ENCODE measurements at places on chromosomes 7 and 10.

DNA sequence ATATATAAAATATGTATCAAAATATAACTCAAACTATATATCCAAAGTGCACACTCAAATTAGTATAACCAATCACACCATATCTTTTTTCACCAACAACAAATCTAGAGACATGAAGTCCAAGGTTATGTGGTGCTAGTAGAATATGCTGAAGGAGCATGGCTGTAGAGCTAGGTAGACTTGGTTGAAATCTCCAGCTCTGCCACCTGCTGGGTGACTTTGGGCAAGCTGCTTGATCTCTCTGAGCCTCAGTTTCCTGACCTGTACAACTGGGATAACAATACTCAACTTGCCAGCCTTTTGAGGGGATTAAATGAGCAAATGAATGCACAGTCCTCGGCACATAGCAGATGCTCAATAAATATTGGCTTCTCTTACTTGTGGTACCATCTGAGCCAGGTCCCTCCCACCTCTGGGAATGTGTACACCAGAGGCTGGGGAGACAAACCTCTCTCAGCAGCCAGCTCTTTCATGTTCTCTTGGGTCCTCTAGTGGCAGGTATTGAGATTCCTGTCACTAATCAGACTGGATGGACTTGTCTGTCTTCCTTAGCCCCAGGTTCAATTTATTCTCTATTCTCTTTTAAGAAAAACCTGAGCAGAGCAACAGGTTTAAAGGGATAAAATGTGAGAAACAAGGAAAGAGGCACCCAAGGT is 94.3 kb upstream of the PDE1C start:
- DNase-seq: peak; percentile 83

DNA sequence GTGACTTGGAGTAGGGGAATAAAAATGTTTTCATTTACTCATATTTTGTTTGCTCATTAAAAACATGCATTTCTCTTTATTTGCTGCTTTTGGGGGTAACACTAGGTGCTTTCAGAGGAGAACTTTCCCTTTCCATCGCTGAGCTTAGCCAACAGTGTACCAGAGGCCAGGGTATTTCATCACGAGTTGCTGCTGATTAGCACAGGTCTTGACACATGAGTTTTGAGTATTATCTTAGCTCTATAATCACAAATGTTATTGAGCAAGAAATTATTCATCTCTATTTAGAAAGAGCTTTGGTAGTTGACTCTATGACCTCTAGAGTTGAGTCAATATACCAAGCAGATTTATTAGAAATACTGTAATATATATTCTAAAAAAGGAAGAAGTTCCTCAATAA is 375.9 kb downstream of the NXPH1 start:
- no peak for DNase-seq

DNA sequence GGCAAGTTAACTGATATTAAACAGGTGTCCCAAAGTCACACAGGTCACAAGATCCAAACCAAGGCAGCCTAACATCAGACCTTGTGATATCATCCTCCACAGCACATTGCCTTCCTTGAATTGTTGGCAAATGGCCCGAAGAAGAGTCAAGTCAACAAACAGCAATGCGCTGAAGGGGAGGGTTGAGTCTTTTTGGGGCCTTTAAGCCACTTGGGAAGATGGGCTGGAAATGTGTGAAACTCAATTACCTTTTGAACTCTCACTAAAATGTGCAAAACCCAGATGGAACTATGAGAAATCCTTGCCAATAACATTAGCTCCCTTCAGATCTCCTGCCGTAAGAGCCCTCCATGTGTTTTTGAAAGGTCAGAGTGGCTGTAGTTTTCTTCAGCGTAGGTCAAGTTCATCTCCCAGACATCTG is 47.9 kb upstream of the STK17A start:
- peak; percentile 45 for DNase-seq

- DNase-seq: no peak
Measured at GRCh38 chr7:86790383-86790782, 146.7 kb downstream of the GRM3 start.

DNA sequence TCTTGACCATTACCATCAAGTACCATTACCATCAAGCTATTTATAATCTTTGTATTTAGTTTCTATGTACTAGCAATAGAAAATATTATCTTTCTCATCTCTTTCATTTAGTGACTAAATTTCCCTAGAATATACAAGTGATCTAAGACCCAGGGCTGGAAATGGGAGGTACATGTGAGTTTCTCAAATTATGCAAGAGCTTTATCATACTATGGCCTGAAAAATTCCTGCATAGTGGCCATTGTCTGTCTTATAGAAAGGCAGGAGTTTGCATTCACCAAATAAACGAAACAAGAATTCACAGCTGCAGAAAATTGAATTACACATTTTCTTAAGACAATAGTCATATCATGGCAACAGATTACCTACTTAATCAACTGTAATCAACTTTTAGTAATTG is 50.7 kb upstream of the HDAC9 start:
- no peak for DNase-seq

DNA sequence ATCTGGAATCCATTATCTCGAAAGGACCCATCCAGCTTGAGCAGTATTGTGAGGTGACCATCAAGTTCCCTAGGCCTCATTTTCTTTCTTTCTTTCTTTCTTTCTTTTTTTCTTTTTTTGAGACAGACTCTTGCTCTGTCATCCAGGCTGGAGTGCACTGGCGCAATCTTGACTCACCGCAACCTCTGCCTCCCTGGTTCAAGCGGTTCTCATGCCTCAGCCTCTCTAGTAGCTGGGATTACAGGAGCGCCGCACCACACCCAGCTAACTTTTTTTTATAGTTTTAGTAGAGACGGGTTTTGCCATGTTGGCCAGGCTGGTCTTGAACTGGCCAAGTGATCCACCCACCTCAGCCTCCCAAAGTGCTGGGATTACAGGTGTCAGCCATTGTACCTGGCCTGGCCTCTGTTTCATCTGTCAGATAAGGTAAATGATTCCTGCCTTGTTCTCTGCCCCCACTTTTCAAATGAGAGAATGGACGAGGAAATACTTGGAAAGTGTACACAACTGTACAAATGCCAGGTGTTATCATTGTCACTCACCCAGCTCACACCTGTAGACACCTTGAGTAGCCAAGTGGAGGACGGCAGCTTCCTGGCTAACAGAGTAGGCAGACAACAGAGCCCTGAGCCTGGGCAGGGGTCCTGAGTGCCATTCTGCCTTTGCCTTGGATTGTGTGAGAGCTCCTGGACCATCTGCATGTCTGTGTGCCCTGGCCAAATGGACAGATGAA is 54.1 kb downstream of the HK1 start:
- no peak for DNase-seq

GRCh38 chr7:140683657-140684056 is 10.9 kb downstream of the ADCK2 start:
- no peak for DNase-seq

DNA sequence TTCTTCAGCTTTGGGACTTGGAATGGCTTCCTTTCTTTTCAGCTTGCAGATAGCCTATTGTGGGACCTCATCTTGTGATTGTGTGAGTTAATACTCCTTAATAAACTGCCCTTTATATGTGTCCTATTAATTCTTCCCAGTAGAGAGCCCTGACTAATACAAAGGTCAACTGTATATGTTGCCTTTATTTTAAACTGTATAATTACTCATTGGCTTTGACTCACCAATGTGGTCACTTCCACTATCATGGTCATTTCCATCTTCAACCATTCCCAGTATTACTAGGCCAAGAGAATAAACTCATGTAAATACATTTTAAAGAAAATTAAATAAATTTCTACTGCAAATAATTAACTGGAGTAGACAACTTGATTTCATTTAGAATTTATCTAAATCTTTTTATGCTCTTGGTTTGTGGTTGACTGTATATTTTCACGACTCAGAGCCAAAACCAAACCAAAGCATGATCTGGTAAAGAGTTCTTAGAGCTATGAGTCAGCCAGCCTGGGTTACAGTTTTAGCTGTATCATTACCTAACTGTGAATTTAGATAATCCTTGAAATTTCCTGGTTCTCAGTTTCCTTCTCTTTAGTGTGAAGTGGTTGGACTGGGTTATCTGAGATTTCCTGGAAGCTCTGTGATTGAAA is 188.4 kb downstream of the PPP1R3A start:
- peak; percentile 90 for DNase-seq

GRCh38 chr7:33645104-33645503 is 260.2 kb upstream of the BMPER start:
- no peak for DNase-seq

- DNase-seq: no peak
Measured at GRCh38 chr7:41117431-41117830, 585.5 kb downstream of the INHBA start.

GRCh38 chr7:69843653-69844052 is 245.4 kb downstream of the AUTS2 start:
- DNase-seq: no peak
